ENCODE measurements at places on chromosomes 6 and 20.

- DNase-seq: peak; percentile 13
These were observed 62.8 kb downstream of the ZFAND3 start for GRCh38 chr6:37882292-37882691.

- no peak for DNase-seq
These were observed 14.3 kb upstream of the ZBTB9 start for GRCh38 chr6:33439956-33440648.

GRCh38 chr6:105592329-105592728 lies 189.4 kb upstream of the PREP start:
- no peak for DNase-seq

- DNase-seq: no peak
These were observed 104.3 kb upstream of the PTPRT start for GRCh38 chr20:43294031-43294430.

GRCh38 chr6:42988486-42989020 lies 4.2 kb downstream of the PPP2R5D start:
- DNase-seq: no peak

Data from neural progenitor cell (in vitro differentiated cells).